ENCODE measurements at places on chromosomes 5 and 9.

- DNase-seq, result no peak
These were observed 484.8 kb downstream of the ZSWIM6 start for GRCh38 chr5:61816585-61817450.

GRCh38 chr9:115300874-115301273 lies 182.9 kb upstream of the TNC start:
- no peak for DNase-seq

GRCh38 chr9:110919609-110920008 lies 118.7 kb downstream of the LPAR1 start:
- DNase-seq, result no peak

GRCh38 chr9:114080773-114081440 lies 2.8 kb upstream of the AMBP start:
- DNase-seq, result no peak

- no peak for DNase-seq
These were observed 67.1 kb upstream of the PPP2R2B start for GRCh38 chr5:146945617-146946084.

DNA sequence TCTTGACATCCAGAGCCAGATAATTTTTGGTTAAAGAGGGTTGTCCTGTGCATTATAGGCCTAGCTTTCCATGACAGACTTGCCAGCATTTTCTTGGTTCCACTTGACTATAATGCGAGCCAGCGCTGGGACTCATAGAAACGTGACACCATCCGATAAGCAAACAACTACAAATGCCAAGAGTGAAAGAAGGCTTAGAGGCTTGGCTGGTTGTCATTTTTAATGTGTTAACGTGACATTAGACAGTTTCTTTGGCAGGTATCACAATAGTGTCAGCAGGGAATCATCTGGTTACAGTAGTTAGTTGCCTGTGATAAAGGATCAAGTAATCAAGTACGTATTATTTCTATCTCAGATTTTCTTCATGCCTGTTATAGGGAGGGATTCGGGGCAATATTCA lies 20.0 kb upstream of the LIFR start:
- no peak for DNase-seq

- no peak for DNase-seq
These were observed 15.4 kb downstream of the CDC42SE2 start for GRCh38 chr5:131279204-131279603.

DNA sequence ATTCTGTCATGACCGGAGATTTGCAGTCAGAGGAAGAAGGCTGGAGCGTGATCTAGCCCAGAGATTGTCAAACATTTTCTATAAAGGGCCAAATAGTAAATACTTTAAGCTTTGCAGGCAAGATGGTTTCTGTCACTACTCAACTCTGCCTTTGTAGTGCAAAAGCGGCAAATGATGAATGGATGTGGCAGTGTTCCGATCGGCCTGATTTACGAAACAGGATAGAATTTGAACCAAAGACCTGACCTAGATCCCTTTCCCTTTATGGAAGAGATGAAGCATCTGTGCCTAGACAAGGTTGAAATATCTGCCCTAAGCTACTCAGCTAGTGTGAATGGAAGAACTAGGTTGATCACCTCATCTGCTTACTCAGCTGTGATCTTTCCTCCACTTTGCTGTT lies 209.5 kb downstream of the YTHDC2 start:
- no peak for DNase-seq

DNA sequence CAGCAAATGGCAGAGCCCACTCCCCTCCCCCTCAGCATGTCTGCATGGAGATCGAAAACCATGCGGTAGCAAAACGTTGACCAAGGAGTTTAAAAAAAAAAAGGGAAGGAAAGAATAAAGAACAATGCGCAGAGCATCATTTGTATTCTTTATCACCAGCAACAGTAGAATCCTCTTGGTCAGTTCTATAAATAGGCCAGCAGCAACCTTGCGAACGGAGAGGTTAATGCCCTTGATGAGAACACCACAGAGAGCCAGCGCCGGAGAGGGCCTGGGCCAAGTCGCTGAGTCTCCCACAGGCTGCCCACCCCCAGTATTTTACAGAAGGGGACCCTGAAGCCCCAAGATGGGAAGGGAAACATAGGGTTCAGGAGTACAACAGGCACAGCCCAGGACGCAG lies 22.7 kb downstream of the WHRN start:
- no peak for DNase-seq

- no peak for DNase-seq
These were observed 112.8 kb upstream of the CDH12 start for GRCh38 chr5:22965960-22966359.

DNA sequence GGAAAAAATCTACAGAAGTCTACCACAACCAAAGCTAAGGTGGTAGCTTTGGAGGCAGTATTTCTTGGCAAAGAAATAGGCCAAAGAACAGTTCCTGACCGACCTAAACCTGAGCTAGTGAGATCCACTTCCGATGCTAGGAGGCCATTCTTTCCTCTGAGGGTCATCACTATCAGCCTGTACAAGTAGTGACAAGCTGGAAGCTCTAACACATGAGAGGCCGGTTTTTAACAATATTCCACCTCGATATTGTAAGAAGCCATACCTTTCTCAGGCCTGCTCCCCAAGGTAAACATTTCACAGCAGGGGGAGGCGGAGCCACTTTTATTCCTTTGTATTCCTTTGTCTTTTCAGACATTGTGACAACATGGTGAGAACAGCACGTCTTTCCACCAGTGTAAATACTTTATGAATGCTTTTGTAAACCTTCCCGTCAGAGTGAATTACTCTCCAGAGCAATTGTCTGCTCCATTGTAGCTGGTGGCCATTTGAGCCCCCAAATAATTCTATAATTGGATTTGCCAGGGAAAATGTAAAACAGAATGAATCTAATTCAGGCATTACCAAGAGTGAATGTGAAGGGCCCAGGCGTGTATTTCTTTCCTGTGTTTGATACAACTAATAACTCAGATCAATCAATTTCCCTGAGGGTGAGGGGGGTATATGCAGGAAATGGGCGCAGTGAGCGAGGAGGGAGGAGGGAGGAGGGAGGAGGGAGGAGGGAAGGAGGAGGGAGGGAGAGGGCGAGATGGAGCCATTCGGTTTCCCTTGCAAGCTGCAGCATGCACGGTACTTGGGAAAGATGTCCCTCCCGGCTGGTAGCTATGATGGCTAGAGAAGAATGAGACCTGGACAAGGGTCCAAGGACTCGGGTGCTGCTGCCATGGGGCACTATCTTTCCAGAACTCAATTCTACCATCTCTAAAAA lies 166.6 kb downstream of the CDK5RAP2 start:
- no peak for DNase-seq

GRCh38 chr5:134122530-134122929 lies 8.0 kb downstream of the TCF7 start:
- DNase-seq, result no peak

GRCh38 chr9:105854783-105855724 lies 160.7 kb downstream of the TMEM38B start:
- DNase-seq, result no peak

DNA sequence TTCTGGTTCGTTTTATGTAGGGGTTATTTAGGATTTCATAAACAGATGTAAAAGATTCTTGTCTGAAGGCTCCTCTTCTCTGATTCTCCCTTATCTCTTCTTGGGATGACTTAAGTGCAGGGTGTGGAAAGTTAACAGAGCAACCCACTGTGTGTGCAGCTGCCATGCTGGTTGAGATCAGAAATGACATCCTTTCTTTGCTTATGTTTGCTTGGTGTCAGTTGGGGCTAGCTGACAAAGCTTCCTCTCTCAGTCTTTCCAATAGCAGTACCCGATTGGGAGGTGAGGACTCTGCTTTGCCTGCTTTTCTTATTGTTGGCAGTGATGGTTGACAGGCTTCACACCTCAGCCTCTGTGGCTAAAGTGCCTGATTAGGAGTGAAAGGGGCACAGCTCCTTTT lies 26.5 kb downstream of the OGN start:
- peak; percentile 35 for DNase-seq

GRCh38 chr5:150659360-150660107 lies 1.5 kb upstream of the MYOZ3 start:
- DNase-seq, result no peak

GRCh38 chr9:10104774-10105173 lies 508.0 kb downstream of the PTPRD start:
- DNase-seq, result no peak

GRCh38 chr9:1938675-1939170 lies 76.4 kb upstream of the SMARCA2 start:
- DNase-seq, result no peak

DNA sequence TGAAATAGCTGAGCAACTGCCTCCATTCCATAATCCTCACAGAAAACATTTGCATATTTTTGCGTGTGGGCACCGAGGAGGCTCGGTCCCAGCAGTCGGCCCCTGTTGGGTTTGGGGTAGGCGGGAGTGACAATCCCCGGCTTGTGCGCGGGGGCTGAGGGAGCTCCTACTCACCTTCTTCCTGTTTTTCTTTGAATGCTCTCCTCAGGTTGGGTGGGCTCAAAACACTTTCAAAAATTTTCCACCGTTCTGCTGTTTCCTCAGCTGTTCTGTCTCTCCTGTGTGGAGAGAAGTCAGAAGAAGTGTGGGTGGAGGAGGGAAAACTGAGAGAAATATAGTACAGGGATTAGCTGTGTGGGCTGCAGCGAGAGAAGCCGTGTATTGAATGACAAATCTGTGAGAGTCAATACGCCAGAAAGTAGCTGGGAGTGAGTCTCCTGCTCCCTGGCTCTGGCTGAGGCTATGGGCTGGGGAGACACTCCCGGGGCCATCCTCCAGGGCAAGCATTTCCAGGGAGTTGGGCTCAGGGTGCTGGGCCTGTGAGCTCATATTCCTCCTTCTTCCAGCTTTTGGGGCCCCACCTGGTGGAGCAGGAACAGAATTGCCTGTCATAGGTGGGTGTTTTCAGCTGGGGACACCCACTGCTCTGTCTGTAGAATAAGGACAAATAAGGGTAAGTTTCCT lies 84.7 kb downstream of the CMYA5 start:
- DNase-seq, result no peak

DNA sequence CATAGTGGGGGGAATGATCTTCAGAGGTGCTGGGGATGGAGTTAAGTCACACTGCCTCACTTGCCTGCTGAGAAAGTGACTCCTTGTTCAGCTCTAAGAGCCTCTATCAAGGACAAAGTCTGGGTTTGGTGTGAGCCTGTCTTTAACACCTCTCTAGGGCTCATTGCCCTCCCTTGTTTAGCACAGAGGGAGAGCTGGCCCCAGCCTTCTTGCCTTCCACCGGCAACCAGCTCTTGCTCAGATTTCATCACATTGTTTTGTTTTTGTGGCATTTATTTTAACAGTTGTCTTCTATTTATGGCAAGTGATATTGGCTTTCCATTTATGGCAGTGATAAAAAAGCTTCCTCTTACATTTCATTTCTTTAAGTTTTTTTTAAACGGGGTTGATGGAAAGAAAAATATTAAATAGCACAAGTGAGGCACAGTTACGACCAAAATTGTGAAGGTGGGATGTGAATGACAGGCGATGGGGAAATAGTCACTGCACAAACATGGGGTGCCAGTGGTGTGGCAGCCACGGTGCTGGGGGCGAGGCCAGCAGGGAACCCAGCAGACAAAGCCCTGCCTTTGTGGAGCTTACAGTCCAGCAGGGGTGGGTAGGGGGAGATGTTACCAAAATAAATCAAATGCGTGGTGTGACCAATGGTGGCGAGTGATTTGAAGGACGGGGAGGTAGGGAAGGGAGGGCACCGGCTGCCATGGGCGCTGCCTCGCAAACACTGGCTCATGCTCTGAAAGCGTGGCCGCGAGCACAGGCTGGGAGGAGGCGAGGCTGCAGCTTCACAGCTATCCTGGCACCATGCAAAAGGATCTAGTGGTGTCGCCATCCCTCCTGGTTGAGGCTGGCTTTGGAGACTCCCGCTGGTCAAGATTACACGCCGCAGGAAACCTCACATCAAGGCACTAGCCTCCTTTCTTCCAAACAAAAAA lies 21.2 kb upstream of the UNC5A start:
- DNase-seq, result no peak

DNA sequence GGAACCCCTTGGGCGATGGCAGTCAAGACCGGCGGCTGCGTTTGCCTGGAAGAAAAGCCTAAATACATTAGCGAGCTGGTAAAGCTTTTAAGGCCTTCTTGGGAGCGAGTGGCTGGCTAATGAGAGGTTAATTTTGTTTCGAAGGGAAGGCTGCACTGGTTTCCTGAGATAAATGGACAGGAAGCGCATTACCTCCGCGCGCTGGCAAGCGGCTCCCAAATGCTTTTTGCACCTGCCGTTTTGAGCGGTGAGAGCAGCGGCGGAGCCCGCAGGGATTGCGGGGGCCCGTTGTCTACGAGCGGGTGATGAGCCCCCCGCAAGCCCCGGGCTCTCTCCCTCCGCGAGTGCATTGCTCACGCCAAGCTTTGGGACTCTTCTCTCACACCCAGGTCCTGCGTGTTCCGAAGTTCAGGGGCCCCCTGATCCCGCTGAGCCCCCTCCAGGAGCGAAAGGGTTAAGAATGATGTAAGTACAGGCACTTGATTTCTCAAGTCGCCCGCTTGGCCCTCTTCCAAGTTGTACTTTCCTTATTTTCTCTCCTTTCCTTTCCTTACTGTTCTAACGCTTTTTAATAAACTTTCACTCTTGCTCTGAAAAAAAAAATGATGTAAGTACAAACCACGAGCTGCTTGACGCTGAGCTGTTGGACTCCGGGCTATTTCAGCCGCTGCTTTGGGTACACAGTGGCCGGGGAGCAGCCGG lies 3.1 kb upstream of the RGMB start:
- no peak for DNase-seq
